Activated naive CD4-positive, alpha-beta T cell (primary cell): ENCODE measurements at places on chromosomes 4 and X.

DNA sequence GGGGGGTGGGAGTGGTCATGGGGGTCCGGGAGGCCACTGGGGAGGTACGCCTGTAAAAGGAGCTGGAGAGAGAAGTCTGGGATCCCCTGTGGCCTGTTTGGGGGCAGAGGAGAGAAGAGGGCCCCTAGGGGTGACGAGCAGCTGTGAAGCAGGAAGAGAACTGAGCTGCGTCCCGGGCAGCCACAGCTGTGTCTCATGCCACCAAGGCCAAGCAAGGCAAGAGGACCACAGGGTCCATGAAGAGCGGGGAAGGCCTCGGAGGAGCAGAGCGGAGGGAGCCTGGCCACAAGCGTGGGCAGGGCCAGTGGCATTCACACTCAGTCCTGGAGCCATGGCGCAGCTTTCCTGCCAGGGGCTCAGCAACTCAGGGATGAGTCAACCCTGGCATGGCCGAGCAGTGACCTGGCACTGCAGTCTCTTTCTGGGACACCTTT, 13.6 kb upstream of the NAT8L start:
- DNase-seq = no peak

DNA sequence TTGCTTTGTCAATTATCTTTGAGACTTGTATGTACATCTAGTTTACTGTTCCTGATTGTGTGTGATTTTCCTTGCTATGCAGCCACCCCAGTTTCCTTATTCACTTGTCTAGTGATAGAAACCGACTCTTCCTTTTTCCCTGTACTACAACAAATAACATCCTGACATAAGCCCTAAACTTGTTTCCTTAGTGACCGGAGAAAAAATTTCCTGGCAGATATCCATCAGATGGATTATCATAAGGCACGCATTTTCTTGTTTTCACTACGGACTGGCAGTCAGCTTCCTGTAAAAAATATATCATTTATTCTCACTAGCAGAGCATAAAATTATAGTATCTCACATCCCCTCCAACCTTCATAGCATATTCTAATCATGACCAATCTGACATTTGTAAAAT, 410.7 kb downstream of the CENPC start:
- DNase-seq = no peak

- no peak for DNase-seq
These were observed 391.5 kb downstream of the GASK1B start for GRCh38 chr4:157781361-157781760.

DNA sequence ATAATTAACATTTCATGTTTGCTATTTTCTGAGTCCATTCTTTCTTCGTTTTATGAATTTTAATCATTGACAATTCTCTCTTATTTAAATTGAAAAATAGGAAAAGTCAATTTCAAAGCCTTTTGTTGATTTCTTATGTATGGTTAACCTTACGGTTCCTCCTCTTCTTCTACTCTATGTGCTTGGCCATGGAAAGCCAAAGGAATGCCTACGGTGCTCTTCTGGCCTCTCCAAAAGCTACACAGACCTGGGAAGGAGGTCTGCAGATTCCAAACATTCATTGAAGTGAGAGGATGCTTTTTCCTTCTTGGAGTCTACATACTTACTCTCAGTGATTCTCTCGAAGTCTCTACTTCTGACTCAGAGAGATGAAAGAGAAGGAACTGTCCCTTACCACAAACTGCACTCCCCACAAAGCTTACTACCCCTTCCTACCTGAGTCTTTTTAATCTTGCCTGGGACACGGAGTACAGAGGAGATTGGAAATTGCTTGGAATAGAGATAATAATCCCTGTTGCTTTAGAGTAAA, 863.1 kb upstream of the FTHL17 start:
- DNase-seq = no peak

DNA sequence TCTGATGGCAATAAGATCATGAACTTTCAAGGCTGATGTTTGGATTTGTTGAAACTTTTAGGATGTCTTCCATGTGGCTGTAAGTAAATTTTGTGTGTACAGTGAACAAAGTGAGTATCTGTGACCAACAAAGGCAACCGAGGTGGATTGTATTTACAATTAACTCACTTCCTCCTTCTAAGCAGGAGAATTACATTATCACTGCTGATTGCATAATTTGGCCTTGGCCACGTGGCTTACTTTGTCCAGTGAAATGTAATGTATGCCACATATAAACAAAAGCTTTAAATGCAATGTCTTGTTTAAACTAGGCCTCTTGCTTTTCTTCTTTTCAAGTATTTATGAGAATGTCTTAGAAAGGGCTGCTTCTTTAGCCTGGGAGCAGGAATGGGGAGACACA, 66.3 kb upstream of the MAD2L1 start:
- DNase-seq = no peak

DNA sequence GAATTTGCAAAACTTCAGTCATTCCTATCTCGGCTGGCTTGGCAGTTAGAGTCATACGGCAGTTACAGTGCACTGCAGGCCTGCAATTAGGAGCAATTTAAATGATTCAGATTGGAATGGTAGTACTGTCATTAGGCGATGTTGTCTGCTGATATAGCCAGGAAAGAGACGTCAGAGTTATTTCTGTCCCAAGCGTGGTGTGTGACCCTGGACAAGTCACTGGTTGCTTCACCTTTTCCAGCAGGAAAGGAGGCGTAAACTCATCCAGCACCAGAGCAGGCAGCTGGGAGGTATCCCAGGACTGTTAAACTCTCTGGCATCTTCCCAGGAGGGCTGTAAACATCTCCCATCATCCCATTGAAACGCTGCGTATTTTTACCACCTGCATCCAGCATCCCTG, 836 bp upstream of the LNX1 start:
- DNase-seq = no peak

DNA sequence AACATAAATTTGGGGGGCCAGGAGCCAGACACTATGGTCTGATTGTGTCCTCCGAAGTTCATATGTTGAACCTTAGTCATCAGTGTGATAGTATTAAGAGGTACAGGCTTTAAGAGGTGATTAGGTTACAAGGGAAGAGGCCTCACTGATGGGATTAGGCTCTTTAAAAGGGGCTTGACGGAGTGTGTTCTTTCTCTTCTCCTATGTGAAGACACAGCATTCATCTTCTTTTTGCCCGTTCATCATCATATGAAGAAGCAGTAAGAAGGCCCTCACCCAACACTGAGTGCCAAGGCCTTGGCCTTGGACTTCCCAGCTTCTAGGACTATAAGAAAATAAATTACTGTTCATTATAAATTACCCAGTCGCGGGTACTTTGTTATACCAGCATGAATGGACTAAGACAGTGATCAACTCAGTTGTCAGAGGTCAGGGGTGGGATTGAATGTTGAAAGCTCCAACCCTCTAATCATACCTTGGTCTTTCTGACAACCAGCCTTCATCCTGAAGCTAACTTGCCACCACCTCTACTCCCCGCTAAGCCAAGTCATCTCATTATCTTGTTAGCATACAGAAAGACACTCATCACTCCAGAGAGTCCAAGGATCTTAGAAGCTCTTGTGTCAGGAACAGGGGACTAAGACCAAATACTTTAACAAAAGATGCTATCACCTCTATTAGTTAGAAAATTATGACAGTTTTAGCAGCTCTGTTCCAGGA, 543.4 kb upstream of the DIPK2B start:
- DNase-seq = no peak

GRCh38 chrX:42089031-42089430, 165.7 kb upstream of the CASK start:
- DNase-seq = no peak

GRCh38 chr4:141669501-141669900, 33.1 kb downstream of the IL15 start:
- no peak for DNase-seq

GRCh38 chrX:109940411-109940810, 62.5 kb upstream of the TMEM164 start:
- no peak for DNase-seq

GRCh38 chrX:71365356-71365874, 742 bp upstream of the TAF1 start:
- DNase-seq = no peak

GRCh38 chr4:53100501-53101190, 238.5 kb downstream of the RASL11B start:
- DNase-seq = no peak

GRCh38 chr4:98932539-98932938, 3.6 kb upstream of the EIF4E start:
- DNase-seq = no peak

DNA sequence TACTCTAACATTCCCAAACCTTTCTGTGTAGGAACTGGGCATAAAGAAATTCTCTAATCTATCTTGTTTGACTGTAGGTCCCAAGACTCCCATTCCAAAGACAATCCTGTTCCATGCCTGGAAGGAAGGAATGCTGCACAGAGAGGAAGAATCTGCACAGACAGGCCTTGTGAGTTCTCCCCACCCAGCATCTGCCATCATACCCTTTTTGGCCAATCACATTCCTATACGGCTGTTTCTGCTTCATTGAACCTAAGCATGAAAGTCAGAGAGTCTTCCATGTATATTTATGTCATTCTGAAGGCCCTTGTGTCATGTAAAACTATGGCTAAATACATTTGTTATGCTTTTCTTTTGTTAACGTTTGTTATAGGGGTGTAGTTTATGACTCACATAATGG, 667.7 kb upstream of the IGFBP7 start:
- DNase-seq = no peak

- DNase-seq = no peak
These were observed 21.9 kb upstream of the ADH4 start for GRCh38 chr4:99165978-99166377.

DNA sequence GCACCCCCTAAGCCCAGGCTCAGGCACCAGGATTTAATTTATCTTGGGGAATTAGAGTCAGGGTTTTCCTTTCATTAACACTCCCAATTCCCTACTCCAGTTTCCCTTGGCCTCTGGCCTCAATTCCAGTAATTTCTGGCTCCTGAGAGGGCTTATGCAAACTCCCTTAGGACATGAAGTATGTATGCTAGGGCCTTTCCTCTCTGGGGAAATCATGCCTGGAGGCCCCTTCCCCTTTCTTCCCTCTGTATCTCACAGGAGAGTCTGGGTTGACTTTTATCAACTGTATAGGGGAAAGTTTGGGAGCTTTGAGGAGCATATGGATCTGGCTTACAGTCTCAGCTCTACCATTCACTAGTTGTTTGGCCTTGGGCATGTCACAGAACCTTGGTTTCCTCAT, 169.5 kb downstream of the SHROOM4 start:
- DNase-seq = no peak

DNA sequence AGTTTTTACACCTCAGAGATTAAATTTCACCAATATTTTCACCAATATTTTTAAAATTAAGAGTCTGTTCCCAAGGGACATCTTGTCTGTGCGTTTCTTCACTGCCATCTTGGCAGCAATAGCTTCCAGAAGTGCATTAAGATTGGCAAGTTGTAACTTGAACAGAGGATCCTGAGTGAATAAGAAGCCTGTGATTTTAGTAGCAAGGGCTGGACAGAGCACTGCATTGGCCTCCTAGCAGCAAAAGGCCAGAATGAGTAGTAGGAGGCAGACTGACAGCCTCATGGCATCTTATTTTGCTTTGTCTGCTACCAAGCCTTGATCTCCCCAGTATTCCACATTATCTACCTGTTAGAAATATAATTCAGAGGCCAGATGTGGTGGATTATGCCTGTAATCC, 138.4 kb downstream of the CPE start:
- DNase-seq = no peak

GRCh38 chr4:2734612-2735011, 21.5 kb downstream of the TNIP2 start:
- no peak for DNase-seq

GRCh38 chrX:37876716-37877115, 29.3 kb upstream of the DYNLT3 start:
- no peak for DNase-seq

GRCh38 chr4:188976644-188977115, 837.4 kb downstream of the TRIML1 start:
- DNase-seq = no peak

DNA sequence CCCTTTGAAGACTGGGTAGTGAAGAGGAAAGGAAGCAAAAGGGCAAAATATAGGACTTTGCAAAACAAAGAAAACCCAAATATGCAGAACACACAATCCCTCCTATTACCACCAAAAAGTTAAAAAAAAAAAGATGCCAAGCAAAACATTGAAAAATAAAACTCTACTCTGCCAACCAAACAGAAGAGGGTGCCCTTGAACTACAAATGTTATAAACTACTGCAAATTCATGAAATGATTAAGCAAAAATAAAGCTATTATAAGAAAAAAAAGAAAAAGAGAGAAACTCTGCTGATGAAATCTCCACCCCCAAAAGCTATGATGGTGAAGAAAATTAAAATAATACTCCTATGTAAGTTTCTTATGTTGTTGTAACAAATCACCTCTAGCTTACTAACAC, 168.5 kb upstream of the STK26 start:
- DNase-seq = no peak

- DNase-seq = no peak
These were observed 23.5 kb downstream of the FMR1 start for GRCh38 chrX:147935156-147935758.

DNA sequence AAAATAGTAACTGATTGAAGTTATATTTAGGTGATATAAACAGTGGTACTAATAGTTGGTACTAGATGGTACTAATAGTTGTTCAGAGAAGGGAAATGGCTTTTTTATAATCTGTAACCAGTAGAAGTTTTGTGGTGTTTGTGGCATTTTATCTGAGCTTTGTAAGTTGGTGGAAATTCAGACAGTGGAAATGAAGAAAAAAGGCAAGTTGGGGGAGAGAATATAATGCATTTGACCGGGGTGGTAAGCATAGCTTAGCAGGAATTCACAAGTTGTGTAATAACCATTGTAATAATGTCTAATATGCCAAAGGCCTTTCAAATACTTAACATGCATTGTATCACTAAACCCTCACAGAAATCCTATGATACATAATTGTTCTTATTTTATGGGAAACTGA, 36.3 kb downstream of the DTHD1 start:
- no peak for DNase-seq

DNA sequence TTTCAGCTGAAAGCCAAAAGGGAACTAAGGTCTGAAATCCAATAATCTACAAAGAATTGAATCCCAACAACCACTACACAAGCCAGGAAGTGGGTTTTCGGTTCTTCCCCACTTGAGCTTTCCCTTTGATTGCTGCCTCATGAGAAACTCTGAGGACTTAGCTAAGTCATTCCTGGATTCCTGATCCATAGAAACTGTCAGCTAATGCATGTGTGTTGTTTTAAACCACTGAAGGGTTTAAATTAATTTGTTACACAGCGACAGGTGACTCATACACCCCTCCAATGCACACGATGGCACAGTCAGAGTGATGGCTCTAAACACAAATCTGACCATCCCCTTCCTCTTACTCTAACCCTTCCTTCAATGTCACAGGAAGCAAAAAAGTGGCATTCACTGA, 282.9 kb downstream of the RAB28 start:
- no peak for DNase-seq

DNA sequence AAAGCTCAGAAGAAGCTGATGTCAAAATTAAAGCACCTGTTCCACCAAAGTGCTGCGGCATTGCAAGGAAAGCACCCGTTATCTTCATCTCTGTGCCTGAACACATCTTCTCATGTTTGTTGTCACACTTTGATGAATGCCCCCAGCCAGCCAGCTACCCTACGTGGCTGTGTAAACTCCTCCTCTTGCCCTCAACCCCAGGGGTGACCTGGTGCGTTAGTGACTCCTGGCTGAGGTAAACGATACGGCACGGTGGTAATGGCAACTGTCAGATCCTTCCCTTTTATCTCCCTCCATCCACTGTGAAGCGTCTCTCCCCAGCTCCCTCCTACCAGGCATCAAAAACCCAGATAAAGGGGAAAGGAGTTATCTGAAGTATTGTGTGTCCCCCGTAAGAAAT, 90.6 kb upstream of the WWC2 start:
- no peak for DNase-seq

- no peak for DNase-seq
These were observed 14.7 kb downstream of the SORCS2 start for GRCh38 chr4:7206911-7207567.

- DNase-seq = no peak
These were observed 296.9 kb downstream of the INPP4B start for GRCh38 chr4:142549248-142549647.

GRCh38 chr4:83083925-83084475, 30.5 kb downstream of the PLAC8 start:
- no peak for DNase-seq
